ENCODE measurements at places on chromosomes 6 and 20.
A peak's percentile ranks its signal among the peaks of the same experiment; 100 is the strongest.

DNA sequence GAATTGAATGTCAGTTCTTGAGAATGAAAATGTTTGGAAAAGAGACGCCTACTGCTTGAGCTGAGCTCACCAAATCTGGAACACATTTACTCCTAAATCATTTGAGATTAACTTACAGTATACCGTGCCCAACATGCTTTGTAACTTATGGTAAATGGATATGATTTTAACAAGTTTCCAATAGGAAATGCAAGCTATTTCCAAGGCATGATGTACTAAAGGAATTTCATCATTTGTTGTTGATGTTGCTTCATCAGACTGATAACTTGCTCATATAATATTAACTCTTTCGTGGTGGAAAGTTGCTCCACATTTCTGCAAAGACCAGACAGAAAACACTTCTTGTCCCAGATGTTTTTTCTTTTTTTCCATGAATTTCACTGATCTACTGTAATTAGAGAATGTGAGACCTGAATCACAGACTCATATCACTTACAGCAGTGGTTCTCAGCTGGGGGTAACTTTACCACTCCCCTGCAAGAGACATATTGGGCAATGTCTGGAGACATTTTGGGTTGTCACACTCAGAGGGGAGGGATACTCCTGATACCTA is 116.6 kb upstream of the TRAF3IP2 start:
- DNase-seq: no peak

- DNase-seq: no peak
Observed at GRCh38 chr6:49497304-49497703, 2.4 kb upstream of the GLYATL3 start.

DNA sequence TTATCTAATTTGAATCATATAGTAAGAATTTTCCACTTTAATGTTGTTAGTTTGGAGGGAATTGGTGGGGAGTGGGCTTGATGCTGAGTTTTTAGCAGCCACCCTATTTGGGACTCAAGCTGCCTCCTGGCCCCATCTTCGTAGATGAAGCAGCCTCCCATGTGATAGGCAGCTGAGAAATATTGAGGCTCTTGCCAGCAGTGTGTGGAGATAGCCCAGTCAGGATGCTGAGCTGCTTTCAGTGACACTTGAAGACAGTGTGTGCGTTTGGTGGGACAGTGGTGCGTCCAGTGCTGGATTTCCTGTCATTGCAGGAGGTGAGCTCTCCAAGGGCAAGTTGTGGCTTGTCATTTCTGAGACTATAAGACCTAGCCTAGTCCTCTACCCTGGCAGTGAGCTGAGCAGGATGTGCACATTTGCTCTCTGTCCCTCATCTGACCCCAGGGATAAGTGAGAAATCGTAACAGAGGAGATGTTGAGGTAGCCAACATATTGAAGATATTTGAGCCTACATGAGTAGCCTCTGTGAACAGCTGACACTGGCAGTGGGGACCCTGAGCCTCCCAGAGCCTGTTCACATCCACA is 47.9 kb upstream of the RNF8 start:
- no peak for DNase-seq

DNA sequence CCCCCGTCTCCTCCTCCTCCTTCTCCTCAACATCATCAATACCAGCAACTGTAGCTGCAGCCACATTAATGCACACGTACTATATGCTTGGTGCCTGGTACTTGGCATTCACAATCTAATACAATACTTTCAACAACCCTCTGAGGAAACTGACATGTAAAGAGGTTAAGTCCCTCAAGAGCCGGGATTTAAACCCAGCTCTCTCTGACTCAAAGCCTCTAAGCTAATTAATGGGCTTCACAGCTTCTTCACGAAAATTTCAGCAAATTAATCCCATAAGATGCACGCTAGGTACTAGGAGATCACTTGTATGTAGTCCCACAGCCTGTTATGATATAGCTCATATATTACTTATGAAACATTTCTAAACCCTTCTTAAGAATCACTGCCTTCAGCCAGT is 73.1 kb upstream of the IPCEF1 start:
- DNase-seq: no peak

GRCh38 chr6:169831450-169832246 is 80.2 kb downstream of the ERMARD start:
- DNase-seq: peak; percentile 91

DNA sequence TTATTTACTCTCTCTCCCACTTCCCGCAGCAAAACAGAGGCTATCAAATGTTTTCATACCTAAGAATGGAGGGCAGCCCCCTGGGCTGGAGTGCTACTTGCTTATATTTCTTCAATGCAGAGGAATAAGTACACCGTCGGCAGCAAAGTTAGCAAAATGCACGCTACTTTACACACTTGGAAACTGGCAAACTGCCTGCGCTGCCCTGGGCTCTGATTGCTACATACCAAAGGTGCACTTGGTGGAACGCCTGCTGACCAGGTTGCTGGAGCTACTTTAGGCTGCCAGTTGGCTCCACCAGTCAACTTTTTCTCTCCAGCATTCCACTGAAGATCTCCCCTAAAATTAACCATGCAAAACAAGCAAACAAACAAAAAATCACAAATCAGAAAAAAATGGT is 62.4 kb downstream of the PRSS35 start:
- DNase-seq: no peak

DNA sequence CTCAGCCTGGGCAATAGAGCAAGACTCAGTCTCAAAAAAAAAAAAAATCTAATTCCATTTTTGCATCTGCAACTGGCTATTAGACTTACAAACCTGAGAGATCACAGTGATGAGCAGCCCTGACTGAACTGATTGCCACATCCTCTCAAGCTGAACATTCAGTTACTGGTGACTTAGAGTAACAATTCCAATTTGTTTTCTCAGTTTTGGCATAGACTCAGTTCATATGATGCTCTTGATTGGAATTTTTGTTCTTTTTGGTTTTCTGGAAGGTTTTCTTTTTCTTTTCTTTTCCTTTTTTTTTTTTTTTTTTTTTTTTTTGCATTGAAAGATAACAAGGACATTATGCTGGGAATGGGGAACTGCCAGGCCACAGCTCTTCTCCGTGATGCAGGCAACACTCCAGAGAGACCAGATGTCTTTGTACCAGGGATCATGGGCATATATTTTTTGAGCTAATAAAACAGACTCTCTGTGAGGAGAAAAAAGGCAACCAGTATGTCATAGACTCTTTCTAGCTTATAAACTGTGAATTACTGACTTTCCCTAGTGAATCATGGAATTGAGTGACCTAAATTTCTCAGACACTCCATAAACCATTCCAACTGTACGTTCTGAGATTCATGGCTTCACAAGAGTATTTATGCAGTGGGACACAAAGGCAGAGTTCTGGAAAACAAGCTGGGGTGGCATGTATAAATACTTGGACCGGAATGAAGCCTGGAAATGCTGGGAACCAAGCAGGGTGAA is 86.0 kb upstream of the SLC2A12 start:
- no peak for DNase-seq

GRCh38 chr6:8627085-8627861 is 191.9 kb upstream of the SLC35B3 start:
- DNase-seq: no peak

GRCh38 chr6:137181891-137182653 is 8.6 kb upstream of the IL22RA2 start:
- DNase-seq: no peak

DNA sequence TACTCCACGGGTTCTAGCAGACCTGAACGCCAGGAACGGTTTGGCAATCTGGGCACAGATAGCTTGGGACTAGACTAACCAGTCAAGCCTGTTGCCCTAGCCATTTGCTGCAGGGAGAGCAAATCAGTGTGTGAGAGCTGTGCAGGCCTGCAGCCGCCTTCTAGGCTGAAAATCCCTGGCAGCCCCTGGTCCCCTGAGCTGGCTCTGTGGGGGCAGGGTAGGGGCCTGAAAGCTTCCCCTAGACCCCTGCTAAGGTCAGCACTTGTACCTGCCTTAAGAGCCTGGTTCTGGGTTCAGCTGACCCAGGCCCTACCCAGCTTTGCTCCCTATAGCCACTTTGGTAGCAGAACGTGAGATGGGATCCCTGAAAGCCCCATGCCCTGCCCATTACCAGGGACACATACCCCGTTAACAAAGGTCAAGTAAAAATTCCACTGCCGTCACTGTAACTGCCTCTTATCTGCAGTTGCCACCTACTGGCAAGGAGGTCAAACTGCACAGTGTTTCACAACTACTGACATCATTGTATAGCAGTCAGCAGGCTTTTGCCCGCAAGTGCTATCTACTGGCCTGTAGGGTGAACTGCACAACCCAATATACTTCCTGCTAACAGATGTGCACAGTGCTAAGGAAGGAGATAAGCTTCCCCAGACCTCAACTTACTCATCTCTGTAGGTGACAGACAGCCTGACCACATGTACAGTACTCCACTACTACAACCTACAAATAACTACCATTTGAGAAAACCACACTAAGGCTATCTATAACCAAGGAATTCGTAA is 95.1 kb upstream of the OLIG3 start:
- DNase-seq: no peak

GRCh38 chr6:105014954-105015353 is 58.0 kb downstream of the LIN28B start:
- DNase-seq: no peak

- no peak for DNase-seq
Observed at GRCh38 chr6:105862936-105863607, 223.1 kb upstream of the PRDM1 start.

DNA sequence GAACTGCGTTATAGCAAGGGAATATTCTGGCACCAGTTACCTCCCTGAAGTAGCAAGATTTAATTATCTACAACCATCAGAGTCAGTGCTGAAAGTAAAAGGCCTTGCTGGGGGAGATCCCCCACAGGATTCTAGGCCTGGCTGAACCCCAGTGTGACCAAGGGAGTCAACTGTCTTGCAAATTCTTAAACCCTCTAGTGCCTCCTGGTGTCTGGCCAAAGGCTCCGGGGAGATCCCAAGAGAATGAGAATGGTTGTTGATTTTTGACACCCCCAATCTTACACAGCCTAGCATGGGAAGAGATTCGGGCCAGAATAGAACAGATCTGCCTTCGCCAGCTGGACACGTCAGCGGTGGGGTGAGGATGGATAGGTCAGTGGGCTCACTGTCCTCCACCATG is 179.4 kb downstream of the ERMARD start:
- DNase-seq: no peak

- no peak for DNase-seq
Observed at GRCh38 chr6:77368660-77369313, 94.5 kb downstream of the HTR1B start.

DNA sequence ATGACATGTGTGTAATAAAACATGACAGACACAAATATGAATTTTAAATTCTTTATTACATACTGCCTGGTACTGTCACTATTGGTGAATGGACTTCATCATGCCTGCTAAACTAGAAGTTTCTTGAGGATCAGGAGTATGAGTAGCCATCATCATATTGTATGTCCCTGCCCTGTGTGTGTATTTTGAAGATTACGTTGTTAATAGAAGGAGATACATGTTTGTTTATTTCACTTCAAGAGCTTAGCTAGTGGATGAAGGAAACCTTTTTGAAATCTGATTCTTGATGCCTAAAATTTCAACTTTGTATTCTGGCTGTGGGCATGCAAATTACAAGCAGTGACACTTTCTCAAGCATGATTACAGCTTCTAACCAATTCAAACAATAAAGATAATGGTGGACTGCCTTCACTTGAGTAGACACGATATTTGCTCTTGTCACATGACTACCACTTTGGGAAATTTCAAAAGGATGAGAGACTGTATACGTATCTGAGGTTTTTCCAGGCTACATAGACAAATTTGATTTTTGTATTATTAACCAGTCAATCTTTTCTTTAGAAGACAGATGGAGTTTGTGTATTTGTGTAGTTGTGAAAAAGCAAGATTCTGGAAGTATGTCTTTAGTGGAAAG is 3.5 kb downstream of the TBPL1 start:
- no peak for DNase-seq

GRCh38 chr6:88493717-88494116 is 327.6 kb upstream of the CNR1 start:
- no peak for DNase-seq

DNA sequence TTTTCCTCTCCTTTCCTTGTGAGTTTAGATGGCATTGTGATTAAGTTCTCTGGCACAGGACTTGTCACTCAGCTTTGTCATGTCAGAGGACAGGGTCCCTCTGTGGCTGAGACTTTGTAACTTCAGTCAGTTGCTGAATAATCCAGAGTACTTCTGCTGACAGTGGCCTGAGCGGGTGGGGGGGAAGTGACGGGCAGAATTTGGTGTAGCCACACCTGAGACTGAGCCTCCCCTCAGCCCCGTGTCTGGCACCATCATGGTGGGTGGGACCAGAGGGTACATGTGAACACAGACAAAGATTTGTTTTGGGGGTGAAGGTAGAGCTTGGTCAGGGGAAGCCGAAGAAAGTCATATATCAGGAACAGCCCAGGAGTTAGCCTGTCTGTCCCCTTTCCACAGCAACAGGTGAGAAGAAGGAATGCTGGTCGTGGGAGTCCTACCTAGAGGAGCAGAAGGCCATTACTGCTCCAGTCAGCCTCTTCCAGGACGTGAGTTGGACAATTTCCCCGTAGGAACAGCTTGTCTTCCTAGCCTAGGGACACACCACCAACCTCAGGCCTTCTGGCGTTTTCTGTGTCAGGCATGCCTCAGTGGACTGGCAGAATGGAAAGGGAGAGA is 20.9 kb downstream of the L3MBTL1 start:
- DNase-seq: no peak

- peak; percentile 17 for DNase-seq
Observed at GRCh38 chr6:122730775-122731386, 48.6 kb upstream of the FABP7 start.

DNA sequence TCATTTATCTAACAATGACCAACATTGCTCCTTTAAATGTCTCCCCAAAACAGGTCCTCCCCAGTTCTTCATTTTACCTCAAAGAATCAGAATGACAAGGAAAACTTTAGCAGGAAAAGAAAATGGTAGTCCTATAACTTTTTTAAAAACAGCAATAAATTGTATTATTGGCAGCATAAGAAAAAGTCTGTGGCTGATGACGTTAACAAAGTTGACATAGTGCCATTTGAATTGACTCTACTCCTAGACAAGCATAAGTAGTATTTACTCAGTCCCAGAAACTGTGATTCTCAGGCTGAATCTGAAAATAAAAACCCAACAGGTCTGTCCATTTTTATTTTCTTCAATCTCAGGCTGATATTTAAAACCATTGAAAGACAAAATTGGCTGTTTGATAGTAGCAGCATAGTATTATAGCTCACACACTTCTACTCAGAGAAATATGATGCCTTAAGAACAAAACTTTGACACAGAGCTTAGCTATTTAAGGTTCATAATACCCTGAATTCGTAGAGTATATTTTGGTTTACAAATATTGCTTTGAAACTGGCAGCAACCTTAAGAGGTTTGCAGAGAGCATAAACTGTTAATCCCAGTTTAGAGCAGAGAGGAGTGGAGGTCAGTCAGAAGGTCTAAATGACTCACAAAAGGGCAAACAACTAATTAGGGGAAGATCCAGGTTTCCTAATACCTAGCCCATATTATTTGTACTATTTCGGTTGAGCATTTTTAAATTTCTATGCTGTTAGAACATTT is 35.0 kb upstream of the TENT5A start:
- no peak for DNase-seq

- no peak for DNase-seq
Observed at GRCh38 chr6:30894935-30895334, 10.6 kb downstream of the DDR1 start.

- no peak for DNase-seq
Observed at GRCh38 chr6:40349901-40350746, 237.0 kb downstream of the LRFN2 start.

All from neural crest cell (in vitro differentiated cells).